ENCODE measurements at places on chromosomes 16 and 17.

GRCh38 chr17:39231591-39232551 lies 6.1 kb upstream of the STAC2 start:
- DNase-seq, result peak; percentile 88

DNA sequence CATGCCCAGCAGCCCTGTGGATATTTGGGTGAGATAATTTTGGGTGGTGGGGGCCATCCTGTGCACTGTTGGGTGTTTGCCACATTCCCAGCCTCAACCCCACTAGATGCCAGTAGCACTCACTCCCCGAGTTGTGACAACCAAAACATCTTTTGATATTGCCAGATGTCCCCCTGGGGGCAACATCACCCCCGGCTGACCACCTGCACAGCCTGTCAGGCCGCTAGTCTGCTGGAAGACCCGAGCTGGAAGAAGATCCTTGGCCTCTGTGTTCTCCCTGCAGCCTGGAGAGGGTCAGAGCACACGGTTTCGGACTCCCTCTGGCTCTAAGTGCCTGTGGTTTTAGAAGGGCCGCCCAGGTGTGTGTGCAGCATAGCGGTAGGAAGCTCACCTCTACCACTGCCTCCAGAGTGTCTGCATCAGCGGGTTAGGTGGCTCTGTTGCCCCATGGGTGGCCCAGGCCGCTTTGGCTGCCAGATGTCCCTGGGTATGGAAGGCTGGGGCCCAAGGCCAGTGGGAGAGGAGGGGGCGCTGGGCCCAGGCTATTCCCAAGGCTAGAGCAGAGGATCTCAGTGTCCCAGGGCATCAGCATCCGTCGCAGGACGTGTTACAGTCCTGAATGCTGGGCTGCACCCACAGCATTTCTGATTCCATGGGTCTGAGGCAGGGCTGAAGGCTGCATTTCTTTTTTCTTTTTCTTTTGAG lies 195.8 kb upstream of the GSE1 start:
- no peak for DNase-seq

GRCh38 chr17:67289181-67289876 lies 44.3 kb upstream of the HELZ start:
- no peak for DNase-seq

- DNase-seq, result peak; percentile 78
These were observed 114.8 kb upstream of the NOL11 start for GRCh38 chr17:67602974-67603373.

GRCh38 chr17:34452769-34453168 lies 89.7 kb upstream of the CCL1 start:
- DNase-seq, result no peak

DNA sequence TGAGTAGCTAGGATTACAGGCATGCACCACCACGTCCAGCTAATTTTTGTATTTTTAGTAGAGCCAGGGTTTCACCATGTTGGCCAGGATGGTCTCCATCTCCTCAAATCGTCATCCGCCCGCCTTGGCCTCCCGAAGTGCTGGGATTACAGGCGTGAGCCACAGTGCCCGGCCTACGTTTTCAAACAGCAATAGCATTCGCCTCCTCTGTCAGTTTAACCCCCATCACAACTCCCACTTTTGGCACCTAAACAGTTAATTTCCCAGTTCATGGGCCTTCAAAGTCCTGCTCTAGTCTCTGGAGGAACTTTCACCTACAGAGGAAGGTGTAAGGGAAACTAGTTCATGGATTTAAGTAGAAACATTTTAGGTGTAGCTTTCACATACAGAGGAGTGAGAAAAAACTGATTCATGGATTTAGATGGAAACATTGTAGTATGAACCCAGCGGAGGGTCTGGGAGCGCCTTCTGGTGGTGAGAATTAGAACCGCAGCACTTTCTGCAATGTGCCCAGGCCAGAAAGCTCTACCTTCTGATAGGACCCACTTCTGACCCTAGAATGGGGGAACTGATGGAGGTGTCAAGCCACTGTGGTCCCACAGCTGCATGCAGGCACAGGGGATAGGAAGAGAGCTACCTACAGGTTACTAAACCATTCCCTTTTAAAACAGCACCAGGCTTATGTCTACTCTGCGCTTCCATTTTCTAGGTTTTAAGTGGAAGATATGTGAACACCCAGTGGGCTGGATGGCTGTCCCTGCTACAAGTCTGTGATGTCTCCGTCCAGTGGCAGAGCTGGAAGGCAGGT lies 12.0 kb upstream of the MEOX1 start:
- DNase-seq, result peak; percentile 73
